ENCODE measurements at places on chromosomes 12 and 14.

DNA sequence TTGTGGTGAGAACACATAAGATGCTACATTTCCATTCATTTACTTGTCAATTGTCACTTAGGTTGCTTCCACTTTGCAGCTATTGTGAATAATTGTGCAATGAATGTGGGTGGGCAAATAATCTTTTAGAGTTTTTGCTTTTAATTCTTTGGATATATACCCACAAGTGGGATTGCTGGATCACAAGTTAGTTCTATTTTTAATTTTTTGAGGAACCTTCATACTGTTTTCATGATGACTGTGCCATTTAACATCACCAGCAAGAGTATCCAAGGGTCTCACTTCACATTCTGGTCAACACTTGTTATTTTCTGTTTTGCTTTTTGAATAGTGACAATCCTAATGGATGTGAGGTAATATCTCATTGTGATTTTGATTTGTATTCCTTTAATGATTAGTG lies 10.5 kb downstream of the CLEC6A start:
- no peak for DNase-seq
- H3K4me3 ChIP-seq: no peak overlapping the region
- peaks cover 3% of the 10 kb centered on the region for H3K4me1 ChIP-seq
- peaks cover 2% of the 10 kb centered on the region for H3K27me3 ChIP-seq

DNA sequence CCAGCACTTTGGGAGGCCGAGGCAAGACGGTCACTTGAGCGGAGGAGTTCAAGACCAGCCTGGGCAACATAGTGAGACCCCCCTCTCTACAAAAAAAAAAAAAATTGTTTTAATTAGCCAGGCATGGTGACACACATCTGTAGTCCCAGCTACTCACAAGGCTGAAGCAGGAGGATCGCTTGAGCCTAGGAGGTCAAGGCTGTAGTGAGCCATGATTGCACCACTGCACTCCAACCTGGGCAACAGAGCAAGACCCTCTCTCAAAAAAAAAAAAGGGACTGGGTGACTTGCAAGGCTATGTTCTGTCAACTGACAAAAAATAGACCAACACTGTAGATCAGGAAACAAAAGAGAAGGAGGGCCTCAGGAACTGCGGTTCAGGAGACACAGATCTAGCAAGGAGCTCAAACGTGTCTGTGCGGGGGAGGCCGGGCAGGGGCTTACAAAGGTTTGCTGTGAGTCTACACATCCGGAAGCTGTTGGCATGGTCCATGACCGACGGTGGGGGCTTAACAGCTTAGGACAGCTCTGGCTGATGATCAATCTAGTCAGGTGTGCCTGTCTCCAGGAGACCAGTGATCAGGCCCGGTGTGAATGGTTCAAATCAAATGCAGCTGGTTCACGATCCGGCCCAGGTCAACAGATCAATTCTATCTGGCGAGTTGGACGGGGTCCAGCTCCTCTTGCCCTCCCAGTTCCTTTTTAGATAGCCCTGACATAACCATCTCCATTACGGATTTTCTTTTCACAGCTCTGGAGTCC lies 31.7 kb upstream of the INF2 start:
- H3K27ac ChIP-seq: peak overlapping the region; percentile 24
- H3K4me1 ChIP-seq: peaks cover 7% of the 10 kb centered on the region
- no peak overlapping the region for H3K4me3 ChIP-seq
- peaks cover 15% of the 10 kb centered on the region for H3K36me3 ChIP-seq

DNA sequence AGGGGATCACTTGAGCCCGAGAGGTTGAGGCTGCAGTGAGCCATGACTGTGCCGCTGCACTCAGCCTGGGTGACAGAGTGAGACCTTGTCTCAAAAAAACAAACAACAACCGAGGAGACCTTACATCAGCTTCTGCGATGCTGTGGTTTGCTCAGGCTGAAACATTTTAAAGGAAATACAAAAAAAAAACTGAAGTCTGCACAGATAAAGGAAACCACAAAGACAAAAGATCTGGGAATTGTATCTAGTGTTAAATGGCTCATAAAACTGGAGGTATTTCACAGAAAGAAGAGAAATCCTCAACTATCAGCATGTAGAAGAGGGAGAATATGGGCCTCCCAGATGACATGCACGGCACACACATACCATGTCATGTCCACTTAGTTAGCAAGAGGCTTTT lies 60.3 kb upstream of the VPS33A start:
- no peak for DNase-seq
- H3K36me3 ChIP-seq: peaks cover 13% of the 10 kb centered on the region
- peaks cover 3% of the 10 kb centered on the region for H3K27me3 ChIP-seq

DNA sequence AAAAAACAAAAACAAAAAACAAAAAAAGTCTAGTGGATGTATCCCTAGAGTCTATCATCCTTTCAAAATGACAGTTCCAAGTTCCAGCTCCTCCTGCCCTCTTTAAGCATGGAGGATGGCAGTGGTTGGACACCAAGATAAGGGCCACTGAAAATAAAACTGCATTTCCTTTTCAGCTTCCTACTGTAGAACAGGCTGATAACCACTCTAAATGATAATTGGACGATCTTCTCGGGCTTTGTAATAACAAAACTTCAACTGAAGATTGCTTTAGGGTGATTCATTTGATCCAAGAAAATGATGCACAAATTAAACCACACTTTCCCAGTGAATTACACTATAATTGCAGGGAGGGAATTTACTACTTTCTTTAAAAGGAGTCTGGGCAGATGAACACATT lies 42.2 kb upstream of the CRACR2A start:
- H3K4me1 ChIP-seq: peaks cover 17% of the 10 kb centered on the region
- no peak overlapping the region for H3K27ac ChIP-seq
- H3K27me3 ChIP-seq: peaks cover 1% of the 10 kb centered on the region
- no peak for DNase-seq
- no peak overlapping the region for H3K4me3 ChIP-seq
- H3K36me3 ChIP-seq: no peaks in the 10 kb centered on the region

DNA sequence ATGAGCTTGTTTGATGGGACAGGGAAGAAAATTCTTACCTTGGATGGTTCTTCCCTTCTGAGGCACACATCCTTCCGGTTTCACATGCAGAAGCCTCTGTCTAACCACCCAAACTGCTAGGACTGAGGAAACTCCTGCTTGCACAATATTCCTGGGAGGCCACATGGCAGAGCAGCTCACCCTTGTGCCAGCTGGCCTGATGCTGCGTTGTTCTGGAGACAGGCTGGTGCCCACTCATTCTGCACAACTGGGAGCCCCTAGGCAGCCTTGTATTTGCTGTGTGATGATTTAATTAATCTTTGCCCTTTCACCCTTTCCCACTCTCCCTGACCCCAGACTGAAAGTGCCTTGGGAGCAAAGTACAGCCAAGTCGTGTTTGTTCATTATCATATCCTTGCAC lies 130.8 kb downstream of the RTN1 start:
- peaks cover 16% of the 10 kb centered on the region for H3K36me3 ChIP-seq
- peaks cover 2% of the 10 kb centered on the region for H3K27me3 ChIP-seq
- H3K27ac ChIP-seq: no peak overlapping the region
- no peak for DNase-seq

GRCh38 chr14:23347406-23348296 lies 5.0 kb downstream of the SLC22A17 start:
- peaks cover 10% of the 10 kb centered on the region for H3K27me3 ChIP-seq
- peaks cover 14% of the 10 kb centered on the region for H3K4me1 ChIP-seq
- peaks cover 12% of the 10 kb centered on the region for H3K36me3 ChIP-seq
- no peak overlapping the region for H3K27ac ChIP-seq
- no peak overlapping the region for H3K4me3 ChIP-seq
